GM23338 (cell line): ENCODE measurements at places on chromosomes 4 and X.

- no peak for DNase-seq
- H3K4me1 ChIP-seq: peaks cover 3% of the 10 kb centered on the region; the same call in 1 of the 2 replicates
- no peaks in the 10 kb centered on the region for H3K36me3 ChIP-seq
- H3K27me3 ChIP-seq: no peaks in the 10 kb centered on the region
- H3K27ac ChIP-seq: no peak overlapping the region
Observed at GRCh38 chr4:148415500-148415899, 26.7 kb downstream of the NR3C2 start.

DNA sequence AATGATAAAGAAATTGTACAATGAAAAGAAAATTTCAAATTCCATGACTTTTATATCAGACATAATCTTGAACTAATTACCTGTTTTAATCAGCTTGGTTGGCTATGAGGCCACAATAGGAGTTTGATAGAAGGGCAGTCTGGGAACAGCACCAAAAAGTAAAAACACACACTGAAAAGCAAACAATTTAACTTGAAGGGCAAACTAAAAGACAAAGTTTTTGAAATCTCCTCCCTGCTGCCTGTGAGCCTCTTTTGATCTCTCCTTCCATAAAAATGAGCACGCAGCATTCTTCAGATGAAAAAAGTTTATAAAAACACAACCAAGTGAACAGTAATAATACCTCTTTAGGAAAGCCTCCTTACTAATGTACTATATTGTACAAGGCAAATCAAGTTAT lies 8.1 kb downstream of the ODAM start:
- no peaks in the 10 kb centered on the region for H3K27me3 ChIP-seq
- H3K4me3 ChIP-seq: no peak overlapping the region
- no peak overlapping the region for H3K27ac ChIP-seq
- no peaks in the 10 kb centered on the region for H3K4me1 ChIP-seq
- H3K36me3 ChIP-seq: no peaks in the 10 kb centered on the region

DNA sequence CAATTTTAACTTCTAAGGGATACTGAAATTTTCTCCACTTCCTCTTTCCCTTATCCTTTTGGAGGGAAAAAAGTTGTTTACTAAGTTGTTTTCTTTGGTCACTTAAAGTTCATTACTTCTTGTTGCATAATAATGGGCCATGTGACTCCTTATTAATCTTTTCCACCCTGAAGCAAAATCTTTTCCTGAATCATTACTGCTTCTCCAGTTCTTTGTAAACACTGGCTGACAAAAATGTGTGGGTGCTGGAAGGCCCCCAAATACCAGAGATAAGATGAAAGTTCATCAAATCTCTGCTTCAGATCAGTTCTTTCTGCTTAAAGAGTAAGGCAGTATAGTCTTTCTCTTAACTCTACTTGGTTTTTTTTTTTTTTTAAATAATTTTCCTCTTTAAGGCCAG lies 108.9 kb upstream of the NHS start:
- H3K36me3 ChIP-seq: no peaks in the 10 kb centered on the region
- no peaks in the 10 kb centered on the region for H3K4me1 ChIP-seq
- H3K27ac ChIP-seq: no peak overlapping the region
- H3K4me3 ChIP-seq: no peak overlapping the region

DNA sequence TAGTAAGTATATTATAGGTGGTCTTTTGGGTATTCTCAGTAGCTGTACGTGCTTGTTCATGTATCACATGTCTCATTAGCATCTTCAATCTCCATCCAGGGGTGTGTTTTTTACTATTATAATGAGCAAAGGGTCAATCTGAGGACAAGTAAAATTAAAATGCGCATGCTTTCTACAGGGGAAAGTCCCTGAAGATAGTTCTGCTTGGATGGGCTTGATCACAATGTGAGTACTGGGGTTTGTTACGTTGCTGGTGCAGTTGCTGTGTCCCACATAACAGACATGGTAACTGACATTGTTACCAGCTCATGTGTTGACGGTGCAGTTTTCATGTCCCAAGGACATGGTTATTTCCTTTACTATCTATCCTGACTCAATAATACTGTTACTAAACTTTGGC lies 65.9 kb downstream of the UCHL1 start:
- no peak overlapping the region for H3K27ac ChIP-seq
- no peak for DNase-seq
- H3K4me1 ChIP-seq: peaks cover 22% of the 10 kb centered on the region
- H3K36me3 ChIP-seq: no peaks in the 10 kb centered on the region
- no peak overlapping the region for H3K4me3 ChIP-seq

DNA sequence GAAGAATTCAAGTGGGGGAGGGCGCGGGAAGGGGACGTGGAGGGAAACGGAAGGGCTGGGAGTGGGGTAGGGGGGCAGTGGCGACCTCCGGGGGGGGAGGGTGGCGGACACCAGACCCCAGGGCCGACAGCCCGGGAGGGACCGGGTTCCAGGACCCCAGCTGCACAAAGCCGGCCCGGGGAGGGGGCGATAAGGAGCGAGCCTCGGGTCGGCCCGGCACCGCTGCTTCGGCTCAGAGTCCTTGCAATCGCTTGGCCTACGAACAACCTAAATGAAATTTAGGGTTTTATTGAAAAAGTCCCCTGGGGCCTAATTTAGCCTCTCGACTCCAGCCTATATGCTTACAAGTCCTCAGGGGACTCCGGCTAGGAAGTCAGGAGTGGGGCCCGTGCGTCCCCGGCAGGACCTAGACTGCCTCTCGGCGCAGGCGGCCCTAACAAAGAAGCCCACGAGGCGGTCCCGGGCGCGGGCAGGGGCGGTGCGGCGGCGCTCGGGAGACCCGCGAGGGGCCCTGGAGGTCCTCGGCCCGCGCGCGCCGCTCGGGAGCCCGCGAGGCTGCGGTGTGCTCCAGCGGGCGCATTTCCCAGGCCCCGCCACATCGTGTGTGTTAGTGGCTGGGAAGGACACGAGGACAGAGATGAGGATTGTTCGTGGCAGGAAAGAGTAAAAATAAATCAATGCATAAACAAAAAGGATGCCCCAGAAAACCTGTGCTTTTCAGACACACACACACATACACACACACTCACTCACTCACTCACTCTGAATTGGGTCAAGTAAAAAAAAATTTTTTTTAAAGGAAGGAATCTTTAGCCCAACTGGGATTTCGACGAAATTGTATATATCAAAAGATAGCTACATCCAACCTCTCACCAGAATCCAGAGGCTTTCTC lies 70.0 kb downstream of the MGST2 start:
- peaks cover 33% of the 10 kb centered on the region for H3K27me3 ChIP-seq
- H3K4me1 ChIP-seq: peaks cover 33% of the 10 kb centered on the region
- peak; percentile 66 for DNase-seq
- no peaks in the 10 kb centered on the region for H3K36me3 ChIP-seq

DNA sequence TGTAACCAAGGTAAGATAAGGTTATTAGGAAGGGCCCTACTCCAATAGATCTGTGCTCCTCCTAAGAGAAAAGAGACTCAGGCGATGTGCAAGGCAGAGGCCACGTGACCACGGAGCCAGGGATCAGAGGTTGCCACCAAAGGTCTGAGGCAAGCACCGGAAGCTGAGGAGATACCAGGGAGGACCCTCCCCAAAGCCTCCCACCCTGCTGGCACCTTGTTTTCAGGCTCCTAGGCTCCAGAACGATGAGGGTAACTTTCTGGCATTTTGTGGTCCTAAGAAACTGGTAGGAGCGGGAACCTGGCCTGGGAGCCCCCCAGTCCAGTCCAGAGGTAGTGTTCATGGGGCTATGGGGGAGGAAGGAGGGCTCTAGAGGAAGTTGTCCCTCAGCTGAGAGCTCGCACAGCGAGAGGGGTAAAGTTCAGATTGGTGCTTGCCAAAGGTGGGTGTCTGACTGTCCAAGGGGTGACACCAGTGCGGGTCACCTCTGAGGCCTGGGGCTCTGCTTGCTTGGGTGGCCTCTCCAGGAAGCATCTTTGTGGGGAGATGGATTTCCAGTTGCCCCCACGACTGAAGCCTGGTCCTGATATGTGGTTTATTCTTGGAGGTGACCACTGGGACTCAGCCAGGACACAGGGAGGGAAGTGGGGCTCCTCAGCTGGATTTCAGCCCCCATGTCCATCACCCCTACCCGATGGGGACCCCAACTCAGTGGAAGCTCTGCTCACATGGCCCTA lies 7.5 kb upstream of the LETM1 start:
- H3K4me3 ChIP-seq: no peak overlapping the region
- peaks cover 100% of the 10 kb centered on the region for H3K27me3 ChIP-seq
- no peak for DNase-seq
- no peak overlapping the region for H3K27ac ChIP-seq
- H3K4me1 ChIP-seq: no peaks in the 10 kb centered on the region
- H3K36me3 ChIP-seq: no peaks in the 10 kb centered on the region

GRCh38 chrX:16156692-16157331 lies 10.5 kb upstream of the MAGEB17 start:
- DNase-seq: no peak
- H3K27ac ChIP-seq: no peak overlapping the region

DNA sequence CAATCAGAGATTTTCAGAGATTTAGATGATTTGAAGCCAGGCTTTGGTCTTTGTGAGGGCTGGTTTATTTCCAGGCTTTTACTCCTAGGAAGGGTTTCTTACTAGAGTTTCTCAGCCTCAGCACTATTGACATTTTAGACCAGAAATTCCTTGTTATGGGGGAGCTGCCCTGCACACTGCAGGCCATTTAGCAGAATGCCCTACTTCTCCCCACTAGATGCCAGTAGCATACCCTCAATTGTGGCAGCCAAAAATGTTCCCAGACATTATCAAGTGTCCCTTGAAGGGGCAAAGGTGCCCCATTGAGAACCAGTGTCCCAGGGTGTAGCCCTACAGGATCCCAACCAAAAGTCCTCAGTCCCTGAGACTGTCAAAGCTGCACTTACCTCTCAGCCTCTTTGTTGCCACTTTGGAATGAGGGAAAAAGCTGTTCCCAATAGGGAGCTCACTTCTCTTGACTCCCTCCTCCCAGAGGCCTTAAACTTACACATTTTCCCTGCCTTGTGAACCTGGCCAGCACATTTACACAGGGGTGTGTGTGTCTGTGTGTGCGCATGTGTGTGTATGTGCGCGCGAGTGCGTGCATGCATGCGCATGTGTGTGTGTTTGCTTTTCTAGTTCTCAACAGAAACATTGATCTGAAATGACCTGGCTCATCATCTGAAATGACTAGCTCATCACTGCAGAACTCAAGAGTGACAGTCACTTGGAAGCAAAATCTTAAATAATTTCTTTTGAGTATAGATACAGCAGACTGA lies 231.4 kb downstream of the QDPR start:
- H3K4me1 ChIP-seq: no peaks in the 10 kb centered on the region
- peak; percentile 17 for DNase-seq
- H3K27ac ChIP-seq: no peak overlapping the region
- H3K4me3 ChIP-seq: no peak overlapping the region
- H3K36me3 ChIP-seq: 0 out of 2 replicates have a peak, but pooled peaks cover under 1% of the 10 kb centered on the region
- no peaks in the 10 kb centered on the region for H3K27me3 ChIP-seq

DNA sequence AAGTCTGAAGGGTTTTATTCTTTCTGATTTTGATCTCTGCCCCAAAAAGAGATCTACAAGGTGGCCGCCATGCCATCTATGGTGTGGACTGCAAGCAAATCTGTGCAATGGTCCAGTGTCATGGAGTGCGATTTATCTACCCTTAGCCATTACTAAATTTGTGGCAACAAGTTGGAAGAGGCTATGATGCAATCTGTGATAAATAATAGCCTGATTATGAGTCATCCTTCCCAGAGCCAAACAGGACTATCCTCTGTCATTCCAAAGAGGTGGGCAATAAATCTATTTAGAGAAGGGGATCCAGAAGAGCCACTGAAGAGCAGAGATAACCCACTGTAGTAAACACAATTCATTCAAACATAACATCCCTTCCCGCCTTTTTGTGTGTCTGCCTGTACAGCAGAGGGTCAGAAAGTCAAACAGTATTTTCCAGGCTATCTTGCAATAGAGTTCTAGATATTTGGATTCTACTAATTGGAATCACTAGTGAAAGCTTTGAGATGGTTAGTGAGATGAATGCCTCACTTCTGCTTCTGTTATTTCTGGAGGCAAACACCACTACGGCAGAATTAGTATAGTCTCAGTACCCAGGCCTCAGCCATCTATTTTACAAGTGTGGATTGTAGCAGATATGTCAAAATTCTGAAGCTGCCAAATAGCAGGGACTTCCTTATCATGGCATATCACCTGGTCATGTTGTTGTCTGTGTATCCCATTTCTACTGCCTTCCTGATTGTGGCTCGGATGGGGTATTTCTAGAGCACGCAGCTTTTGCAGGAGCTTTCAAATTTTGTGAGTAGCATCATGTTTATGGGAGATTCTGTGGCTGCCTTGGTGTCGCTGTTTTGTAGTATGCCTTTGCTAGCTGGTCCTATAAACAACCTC lies 192.0 kb downstream of the SMIM20 start:
- no peak for DNase-seq
- no peak overlapping the region for H3K4me3 ChIP-seq
- no peaks in the 10 kb centered on the region for H3K4me1 ChIP-seq
- no peaks in the 10 kb centered on the region for H3K27me3 ChIP-seq
- no peaks in the 10 kb centered on the region for H3K36me3 ChIP-seq

GRCh38 chr4:31175242-31175910 lies 455.2 kb downstream of the PCDH7 start:
- no peak for DNase-seq
- H3K4me1 ChIP-seq: no peaks in the 10 kb centered on the region
- no peaks in the 10 kb centered on the region for H3K27me3 ChIP-seq
- H3K4me3 ChIP-seq: no peak overlapping the region
- no peaks in the 10 kb centered on the region for H3K36me3 ChIP-seq

- no peak overlapping the region for H3K27ac ChIP-seq
- no peaks in the 10 kb centered on the region for H3K36me3 ChIP-seq
- no peaks in the 10 kb centered on the region for H3K4me1 ChIP-seq
- no peak for DNase-seq
Observed at GRCh38 chr4:37066159-37066558, 178.4 kb upstream of the NWD2 start.

DNA sequence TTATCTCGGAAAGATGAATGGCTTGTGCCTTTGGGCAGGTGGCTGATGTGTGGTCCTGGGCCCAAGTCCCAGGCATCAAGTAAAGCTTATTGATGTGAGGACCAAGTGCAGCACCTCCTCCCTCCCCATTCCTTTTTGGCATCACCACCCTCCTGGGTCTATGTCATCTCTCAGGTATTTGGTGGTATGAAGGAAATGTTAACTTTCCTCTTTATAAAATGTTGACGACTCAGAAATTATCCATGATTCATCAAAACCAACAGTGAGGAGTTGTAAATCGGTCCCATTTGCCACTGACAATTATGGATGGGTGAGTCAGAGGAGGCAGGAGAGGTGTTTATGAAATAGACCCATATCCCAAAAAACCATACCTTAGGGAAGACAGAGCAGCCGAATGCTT lies 229.4 kb upstream of the GATB start:
- DNase-seq: no peak
- no peaks in the 10 kb centered on the region for H3K36me3 ChIP-seq
- H3K4me1 ChIP-seq: peaks cover 25% of the 10 kb centered on the region
- no peaks in the 10 kb centered on the region for H3K27me3 ChIP-seq
- no peak overlapping the region for H3K4me3 ChIP-seq

GRCh38 chrX:134558133-134558532 lies 98.2 kb downstream of the HPRT1 start:
- H3K4me3 ChIP-seq: no peak overlapping the region
- H3K27me3 ChIP-seq: peaks cover 7% of the 10 kb centered on the region
- no peaks in the 10 kb centered on the region for H3K36me3 ChIP-seq
- no peak overlapping the region for H3K27ac ChIP-seq
- peaks cover 11% of the 10 kb centered on the region; the same call in 1 of the 2 replicates for H3K4me1 ChIP-seq

- H3K27ac ChIP-seq: no peak overlapping the region
- no peaks in the 10 kb centered on the region for H3K36me3 ChIP-seq
- no peak for DNase-seq
- H3K4me1 ChIP-seq: peaks cover 13% of the 10 kb centered on the region; the same call in 1 of the 2 replicates
- peaks cover 30% of the 10 kb centered on the region for H3K27me3 ChIP-seq
Observed at GRCh38 chr4:76308548-76308947, 2.0 kb downstream of the STBD1 start.
